ENCODE measurements at places on chromosomes 2 and 18. TPM values are rescaled to one million over a fixed set of nuclear protein-coding genes. Genes with fewer than 3 reads are reported as not detected.

- DNase-seq = no peak
These were observed 208.4 kb downstream of the INSIG2 start for GRCh38 chr2:118296663-118297062.

DNA sequence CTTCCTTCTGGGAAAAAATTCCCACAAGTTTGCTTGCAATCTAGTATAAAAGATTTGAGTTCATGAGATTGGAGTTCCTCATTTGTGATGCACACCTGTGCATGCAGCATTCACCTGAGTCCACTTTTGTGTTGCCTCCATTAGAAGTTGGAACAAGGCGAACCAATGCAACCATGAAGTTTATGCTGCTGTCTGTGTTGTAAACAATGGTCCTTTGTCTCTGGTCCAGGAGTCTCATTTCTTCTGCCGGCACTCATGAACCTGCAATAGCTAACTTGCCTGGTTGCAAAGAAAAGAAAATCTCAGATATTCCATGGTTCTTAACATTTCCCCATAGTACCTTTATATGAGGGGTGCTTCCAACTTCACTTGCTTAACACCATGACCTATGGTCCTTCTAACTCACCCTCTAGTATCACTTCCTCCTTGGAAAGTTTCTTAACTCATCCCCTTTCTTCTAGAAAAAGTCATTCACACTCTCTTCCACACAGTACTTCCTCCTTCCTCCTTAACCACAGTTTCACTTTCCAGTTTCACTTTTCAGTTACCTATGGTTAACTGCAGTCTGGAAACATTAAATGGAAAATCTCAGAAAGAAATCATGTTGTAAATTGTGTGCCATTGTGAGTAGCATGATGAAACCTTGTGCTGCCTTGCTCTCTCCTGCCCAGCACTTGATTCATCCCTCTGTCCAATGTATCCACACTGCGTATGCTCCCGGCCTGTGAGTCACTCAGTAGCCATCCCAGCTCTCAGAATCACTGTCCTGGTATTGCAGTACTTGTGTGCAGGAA is 128.8 kb upstream of the TRIB2 start:
- peak; percentile 71 for DNase-seq

- DNase-seq = no peak
These were observed 270.7 kb downstream of the PIEZO2 start for GRCh38 chr18:10878703-10879102.

The LIPG gene
- total RNA-seq = 3.0 TPM

DNA sequence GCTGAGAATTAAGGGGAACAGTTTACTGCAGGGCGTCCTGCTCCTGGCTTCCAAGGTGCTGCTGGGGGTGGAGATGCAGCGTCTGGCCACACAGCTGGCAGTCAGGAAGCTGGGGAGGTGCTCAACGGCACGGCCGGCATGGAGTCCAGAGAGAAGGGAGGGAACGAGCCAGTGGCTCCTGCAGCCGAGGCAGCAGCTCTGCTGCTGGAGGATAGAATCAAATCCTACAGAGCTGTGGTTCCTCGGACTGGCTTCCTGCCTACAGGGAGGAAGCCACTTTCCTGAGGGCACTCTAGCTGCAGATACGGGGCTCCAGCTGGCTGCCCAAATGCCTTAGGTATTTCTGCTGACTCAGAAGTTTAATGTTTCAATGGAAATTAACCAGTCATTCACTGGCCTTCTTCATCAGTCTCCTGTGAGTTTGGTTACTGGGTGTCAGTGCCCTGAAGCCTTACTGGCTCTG is 266.3 kb downstream of the TWIST2 start:
- DNase-seq = peak; percentile 67

The SERPINB10 gene
- total RNA-seq = not detected

The APOB gene
- not detected for total RNA-seq

DNA sequence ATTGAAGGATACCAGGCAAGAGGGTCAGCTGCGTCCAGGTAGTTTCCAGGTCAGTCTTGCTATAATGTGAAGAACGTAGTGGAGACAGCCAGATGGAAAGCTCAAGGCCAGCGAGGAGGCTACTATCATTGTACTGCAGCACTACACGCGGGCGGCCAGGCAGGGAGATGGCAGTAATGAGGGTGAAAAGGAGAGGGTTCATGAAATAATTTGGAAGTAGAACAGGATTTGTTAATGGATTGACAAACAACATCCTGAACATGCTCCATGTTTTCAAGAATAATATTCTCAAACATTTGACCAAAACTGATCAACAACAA is 17.1 kb downstream of the SPIRE1 start:
- no peak for DNase-seq

- no peak for DNase-seq
These were observed 123.2 kb downstream of the PHLPP1 start for GRCh38 chr18:62838475-62839098.

- no peak for DNase-seq
These were observed 278.4 kb upstream of the CCDC68 start for GRCh38 chr18:55237660-55238059.

DNA sequence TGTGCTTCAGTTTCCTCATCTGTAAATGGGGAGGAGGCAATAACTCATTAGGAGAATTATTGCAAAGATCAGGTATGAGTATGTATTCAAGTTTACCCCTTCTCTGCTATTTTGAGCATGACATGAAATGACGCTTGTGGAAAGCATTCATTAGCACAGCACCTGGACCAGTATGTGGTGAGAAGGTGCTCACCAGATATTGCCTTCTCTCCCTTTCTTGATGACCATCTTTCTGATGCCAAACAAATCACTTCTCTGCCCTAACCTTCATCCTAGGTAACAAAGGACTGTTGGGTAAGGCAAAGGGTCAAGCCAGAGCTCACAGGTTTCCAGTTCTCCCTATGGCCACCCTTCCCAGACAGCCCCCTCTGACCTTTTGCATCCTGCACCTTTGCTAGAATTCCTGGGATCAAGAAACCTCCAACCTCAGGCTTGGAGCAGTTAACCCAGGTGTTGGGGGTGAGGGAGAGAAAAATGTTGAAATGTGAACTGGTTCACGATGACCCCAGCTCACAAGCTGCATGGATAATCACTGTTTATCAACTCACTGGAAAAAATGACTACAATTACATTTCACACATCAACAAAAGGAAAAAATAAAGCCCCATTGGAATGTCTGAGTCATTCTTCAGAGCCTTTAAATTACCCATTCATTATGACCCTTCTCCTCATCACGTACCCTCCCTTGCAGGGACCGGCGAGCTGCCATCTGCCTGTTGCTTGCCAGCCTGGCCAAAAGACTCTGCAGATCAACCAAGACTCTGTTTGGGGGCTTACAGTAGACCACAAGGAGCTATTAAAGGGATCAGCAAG is 41.6 kb downstream of the LBH start:
- DNase-seq = peak; percentile 63

The CLEC4F gene
- total RNA-seq = not detected

- DNase-seq = peak; percentile 23
These were observed 12.0 kb upstream of the DARS1 start for GRCh38 chr2:135997380-135997779.

DNA sequence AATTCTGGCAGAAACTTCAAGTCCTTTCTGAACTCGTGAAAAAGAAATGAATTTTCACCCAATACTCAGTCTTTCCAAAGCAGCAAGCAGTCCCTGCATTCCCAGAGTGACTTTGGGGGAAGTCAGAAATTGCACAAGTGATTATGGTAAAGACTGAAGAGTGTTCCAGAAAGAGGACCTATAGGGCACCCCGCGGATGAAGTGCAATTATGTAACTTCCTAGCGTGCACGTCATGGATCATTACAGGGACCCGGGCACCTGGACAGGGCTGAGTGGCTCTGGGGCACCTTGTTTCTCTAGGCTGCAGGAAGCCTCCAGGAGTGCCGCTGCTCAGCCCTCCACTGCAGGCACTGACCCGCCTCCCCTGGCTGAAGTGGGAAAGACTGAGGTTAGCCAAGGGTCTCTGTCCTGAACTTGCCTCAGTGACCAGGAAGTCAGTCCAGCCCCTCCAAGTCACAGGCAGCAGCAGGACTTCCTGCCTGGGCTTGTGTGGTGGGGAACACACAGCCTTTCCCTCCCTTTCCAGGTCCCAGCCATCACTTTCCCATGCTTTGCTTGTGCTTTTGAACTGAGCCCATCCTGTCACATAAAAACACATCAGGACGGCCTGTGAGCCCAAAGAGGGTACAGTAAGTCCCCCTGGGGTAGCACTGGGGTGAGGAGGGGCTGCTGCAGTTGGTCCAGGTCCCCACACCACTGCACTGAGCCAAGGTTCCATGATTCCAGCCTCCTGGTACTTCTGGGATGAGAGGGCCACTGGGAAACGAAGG is 19.8 kb downstream of the TMEM185B start:
- DNase-seq = no peak

Data from myocyte (in vitro differentiated cells).